ENCODE measurements at places on chromosomes 12 and 14.

DNA sequence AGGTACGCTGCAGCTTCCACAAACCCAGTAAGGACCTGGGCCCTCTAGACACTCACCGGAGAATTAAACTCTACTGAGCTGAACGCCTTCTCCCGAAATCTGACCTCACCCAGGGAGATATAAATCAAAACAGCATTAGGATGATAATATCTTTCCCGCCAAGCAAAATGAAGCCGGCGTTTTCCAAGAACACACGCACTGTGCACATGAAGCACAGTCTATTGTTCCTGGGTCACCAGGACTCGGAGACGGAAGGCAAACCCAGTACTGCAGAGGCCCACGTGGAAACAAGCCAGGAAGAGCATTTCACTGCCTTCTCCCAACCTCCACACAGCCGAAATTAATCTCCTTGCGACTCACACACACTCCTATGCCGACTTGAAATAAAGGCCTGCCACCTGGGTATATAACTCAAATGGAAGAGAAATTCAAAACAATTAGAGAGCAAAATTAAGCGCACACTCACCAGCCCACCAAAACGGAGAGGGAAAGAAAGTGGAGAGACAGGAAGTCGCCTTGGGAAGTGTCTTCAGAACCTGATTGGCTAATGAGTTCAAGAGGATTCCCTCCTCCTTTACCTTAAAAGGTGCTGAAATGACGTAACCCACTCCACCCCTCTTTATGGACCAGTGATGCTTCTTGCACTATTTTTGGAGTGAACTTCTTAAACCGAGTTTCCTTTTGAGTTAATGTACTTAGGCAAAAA is at the start of gene CCNB1IP1:
CCNB1IP1 (minus strand) TSS at position 492 of the 706 bp plus-strand sequence. CDS start 16,756 bp downstream, outside the sequence.
- peak; percentile 49 for DNase-seq

GRCh38 chr14:96069421-96069820 is 30.3 kb downstream of the C14orf132 start:
- DNase-seq = no peak

DNA sequence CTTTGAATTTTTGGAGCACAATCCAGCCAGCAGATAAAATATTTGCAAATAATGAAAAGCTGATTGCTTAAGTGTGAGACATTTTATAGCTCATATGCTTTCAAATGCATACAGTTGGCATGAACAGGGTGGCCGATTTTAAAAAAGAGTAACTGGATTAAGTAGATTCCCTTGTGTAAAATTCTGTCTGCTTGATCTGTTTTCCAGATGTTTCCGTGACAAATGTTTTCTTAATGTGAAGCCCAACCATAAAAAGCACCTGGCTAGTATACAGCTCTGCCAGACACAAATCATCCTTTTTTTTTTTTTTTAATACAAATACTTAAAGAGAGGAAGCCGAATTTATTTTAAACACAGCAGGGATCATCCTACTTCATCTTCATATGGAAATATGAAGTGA is 440.7 kb downstream of the CCER1 start:
- DNase-seq = no peak

GRCh38 chr14:56821177-56821576 is 10.9 kb upstream of the OTX2 start:
- DNase-seq = no peak

DNA sequence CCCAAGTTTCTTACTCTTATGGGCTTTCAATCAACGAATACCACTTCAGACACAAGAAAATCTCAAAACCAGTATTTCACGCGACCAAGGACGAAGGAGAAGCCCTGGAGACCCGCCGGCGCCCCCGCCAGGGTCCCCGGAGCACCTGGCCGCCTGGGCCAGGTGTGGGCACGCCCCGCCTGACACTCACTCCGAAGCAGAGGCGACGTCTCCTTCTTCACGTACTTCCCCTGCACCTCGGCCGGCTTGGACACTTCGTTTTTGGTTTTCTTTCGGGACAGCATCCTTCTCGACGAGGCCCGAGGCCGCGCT is 466 bp downstream of the SAV1 start:
- DNase-seq = peak; percentile 33

DNA sequence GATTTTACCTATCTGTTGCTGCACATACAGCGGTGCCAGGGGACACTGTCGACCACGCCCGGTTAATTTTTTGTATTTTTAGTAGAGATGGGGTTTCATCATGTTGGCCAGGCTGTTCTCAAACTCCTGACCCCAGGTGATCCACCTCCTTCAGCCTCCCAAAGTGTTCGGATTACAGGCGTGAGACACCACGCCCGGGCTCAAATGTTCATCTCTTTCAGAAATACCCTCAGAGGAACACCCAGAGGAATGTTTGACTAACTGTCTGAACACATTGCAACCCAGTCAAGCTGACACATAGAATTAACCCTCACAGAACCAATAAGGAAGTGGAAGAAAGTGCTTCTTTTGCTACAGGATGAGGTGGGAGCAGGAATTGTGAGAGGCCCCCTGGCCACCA is 15.0 kb upstream of the ETFBKMT start:
- no peak for DNase-seq

DNA sequence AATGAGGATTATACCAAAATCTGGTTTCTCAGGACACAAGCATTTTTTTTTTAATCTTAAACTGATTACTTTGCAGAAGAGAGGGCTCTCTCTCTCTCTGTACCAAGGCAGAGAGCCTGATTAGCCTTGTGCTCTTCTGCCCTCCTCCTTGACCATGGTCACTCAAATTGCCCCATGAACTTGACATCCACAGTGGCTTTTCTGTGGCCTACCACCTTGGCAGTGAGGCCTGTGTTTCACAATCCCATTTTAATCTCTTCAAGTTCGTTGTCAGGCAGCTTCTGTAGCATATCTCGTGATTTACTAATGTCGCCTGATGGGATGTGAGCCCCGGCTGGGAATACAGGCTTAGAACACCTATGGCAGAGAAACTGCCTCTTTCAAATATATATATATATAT is 30.7 kb upstream of the PWP1 start:
- DNase-seq = no peak

- DNase-seq = no peak
These were observed 113.0 kb downstream of the TMEM30B start for GRCh38 chr14:61168141-61168540.

DNA sequence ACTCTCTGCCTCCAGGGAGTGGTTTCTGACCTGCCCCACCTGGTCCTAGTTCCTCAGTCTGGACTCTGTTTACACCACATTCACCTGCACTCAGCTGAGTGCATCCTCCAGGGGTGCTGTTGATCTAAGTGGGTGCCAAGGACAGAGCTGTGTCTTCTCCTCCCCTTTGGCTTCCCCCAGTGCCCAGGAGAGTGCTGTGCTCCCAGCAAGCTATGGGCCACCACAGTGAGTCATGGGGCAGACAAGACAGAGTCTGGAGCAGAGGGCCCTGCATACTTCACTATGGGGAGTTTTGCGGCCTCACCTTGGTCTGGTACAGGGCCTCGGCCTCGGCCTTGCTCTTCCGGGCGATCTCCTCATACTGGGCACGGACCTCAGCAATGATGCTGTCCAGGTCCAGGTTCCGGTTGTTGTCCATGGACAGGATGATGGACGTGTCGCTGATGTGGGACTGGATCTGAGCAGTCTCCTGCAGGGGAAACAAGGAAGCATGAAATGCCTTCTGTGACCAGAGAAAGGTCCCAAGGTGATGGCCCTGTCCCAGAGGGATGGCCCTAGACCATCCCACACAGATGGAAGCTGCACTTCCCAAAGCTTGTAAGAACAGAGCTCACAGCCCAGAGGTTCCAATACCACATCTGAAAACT is 4.9 kb downstream of the KRT73 start:
- DNase-seq = no peak

- DNase-seq = no peak
These were observed 18.6 kb downstream of the OR6S1 start for GRCh38 chr14:20622816-20623291.

- DNase-seq = no peak
These were observed 29.4 kb upstream of the STAC3 start for GRCh38 chr12:57280211-57281062.

DNA sequence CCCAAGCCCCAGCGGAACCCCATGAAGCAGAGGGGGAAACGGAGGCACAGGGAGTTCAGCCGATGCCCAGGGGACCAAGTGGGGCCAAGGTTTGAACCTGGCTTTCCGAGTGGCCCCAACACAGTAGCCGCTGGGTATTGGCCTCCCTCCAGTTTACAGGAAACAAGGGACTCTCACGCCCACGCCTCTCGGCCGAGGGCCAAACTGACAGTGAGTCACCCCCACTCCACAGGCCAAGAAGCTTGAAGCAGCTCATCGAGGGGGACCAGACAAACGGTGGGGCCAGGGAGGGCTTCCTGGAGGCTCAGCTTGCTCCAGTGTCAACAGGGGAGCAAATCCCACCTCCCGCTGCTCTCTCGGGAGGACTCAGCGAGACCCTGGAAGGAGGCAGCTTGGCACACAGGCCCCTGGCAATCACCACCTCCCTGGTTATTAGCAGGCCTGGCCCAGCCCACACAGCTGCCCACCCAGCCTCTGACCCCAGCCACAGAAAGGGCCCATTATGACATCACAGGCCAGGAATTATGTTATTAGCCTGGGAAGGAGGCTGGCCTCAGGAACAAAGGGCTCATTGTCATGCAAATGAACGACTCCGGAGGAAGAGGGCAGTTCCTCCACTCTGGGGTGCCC is 54.6 kb downstream of the NCOR2 start:
- no peak for DNase-seq

GRCh38 chr14:103296987-103297386 is 37.0 kb upstream of the EIF5 start:
- no peak for DNase-seq

All from NCI-H345 (cell line).